H9 (cell line): ENCODE measurements at places on chromosomes 11 and 22. TPM values are rescaled to one million over a fixed set of nuclear protein-coding genes. Genes with fewer than 3 reads are reported as not detected.

The ZNHIT2 gene
- total RNA-seq = 18.3 and 19.0 TPM in 2 replicates

DNA sequence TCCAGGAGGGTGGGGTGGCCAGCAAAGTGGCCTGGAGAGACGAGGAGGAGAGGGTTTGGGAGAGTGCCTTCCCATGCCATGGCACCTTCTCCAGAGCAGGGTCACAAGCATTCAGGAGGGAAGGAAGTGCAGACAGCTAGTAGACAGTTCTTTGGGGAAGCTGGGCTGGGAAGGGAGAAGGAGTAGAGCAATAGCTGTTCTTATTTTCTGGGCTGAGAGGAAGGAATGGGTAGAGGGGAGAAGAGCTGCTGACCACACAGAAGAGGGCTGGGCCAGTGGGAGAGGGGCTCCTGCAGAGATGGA is 14.8 kb upstream of the PICK1 start:
- no peak for DNase-seq

The FGF19 gene
- total RNA-seq = 7.4 and 7.7 TPM in 2 replicates

DNA sequence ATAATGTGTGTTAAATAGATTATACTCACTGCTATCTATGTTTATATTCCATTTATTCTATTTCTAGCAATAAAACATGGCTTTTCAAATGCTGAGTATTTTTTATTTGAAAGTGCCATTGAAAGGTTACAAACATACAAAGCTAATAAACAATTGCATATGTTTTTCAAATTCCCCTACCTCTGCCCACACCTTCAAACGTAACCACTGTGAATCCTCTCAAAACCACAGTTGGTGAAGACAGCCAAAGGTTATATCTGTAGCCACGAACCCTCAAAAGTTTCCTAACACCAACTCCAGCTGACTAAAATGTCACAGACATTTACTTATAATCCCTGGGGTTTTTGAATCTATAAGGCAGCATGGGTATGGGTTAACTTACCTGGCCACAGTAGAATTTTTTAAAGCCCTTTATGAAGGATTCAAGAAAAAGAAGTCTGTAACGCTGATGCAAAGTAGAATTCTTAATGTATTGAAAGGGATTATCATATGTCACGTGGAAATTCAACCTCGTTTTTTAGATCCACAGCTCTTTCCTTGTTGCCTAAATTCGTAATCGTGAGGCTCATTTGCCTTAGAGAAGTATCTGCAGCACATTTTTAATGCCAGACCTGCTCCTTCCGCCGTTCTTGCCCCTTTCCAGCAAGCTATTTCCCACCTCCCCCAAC is 122.5 kb upstream of the ZC3H12C start:
- no peak for DNase-seq

The BRSK2 gene
- 24.2 and 28.4 TPM in 2 replicates for total RNA-seq

DNA sequence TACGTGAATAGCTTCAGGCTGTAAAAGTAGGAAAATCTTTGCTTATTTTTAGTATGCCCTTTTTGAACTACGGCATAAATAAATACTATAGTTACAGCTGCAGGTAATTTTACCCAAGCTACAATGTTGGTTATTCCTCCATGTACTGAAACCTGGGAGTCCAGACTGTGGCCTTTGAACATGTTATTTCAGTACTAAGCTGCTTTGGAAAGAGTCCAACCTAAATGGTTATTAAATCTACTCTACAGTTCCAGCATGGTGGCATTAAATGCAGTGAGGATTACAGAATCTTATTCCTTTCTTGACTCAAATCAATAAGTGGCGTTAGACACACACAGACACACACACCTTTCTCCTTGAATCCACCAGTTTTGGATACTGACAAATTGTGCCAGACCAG is 165.1 kb downstream of the MSANTD4 start:
- no peak for DNase-seq

GRCh38 chr11:74272276-74272675 is 39.2 kb downstream of the P4HA3 start:
- DNase-seq = no peak

DNA sequence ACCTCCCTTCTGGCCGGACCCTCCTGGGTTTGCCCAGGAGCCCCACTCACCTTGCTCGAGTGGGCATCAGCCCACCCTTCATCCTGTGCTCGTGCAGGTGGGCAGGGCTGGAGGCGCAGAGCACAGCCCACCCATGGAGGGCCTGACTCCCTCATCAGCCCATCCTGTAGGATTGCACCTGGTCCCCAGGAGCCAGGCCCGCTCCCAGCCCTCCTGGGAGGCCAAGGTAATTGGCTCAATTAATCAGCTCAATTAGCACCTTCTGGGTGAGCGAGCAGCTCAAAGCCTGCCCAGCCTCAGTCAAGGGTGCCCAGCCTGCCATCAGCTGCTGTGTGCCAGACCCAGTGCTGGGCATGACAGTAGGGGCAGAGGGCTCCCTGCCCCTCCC is 58.1 kb upstream of the NECTIN1 start:
- no peak for DNase-seq

The MRGPRE gene
- not detected in 2 replicates for total RNA-seq

- no peak for DNase-seq
Observed at GRCh38 chr22:17941471-17942406, 82.6 kb downstream of the MICAL3 start.

GRCh38 chr22:48963405-48963804 is 864.3 kb downstream of the BRD1 start:
- DNase-seq = no peak

DNA sequence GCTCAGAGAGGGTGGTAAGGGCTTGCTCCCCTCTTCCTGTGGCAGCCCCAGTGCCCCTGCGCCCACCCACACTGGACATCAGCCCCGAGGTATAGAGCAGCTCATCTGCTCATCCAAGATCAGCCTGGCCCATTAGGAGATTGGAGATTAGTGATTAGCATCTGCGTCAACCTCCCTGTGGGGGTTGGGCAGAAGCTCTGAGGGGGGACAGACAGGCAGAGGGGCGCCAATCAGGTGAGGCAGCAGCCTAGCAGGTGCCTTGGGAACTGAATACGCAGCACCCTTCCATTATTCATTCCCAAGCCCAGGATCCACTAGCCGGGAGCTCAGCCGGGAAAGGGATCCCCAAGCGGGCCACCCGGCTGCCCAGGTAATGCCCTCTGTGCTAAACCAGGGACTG is 11.0 kb downstream of the SMTN start:
- DNase-seq = peak; percentile 22
